Activated CD4-positive, alpha-beta memory T cell treated with anti-CD3 and anti-CD28 coated beads, Interleukin-2, amount 10 ng/mL, durations not matched to agents 7 days and 5 days (primary cell): ENCODE measurements at places on chromosomes 13 and 19. TPM values are rescaled to one million over a fixed set of nuclear protein-coding genes. Genes with fewer than 3 reads are reported as not detected.

CABP5 gene
- total RNA-seq, result not detected

PCDH17 gene
- not detected for total RNA-seq

ZNF66 gene
- 6.0 TPM for total RNA-seq

DNA sequence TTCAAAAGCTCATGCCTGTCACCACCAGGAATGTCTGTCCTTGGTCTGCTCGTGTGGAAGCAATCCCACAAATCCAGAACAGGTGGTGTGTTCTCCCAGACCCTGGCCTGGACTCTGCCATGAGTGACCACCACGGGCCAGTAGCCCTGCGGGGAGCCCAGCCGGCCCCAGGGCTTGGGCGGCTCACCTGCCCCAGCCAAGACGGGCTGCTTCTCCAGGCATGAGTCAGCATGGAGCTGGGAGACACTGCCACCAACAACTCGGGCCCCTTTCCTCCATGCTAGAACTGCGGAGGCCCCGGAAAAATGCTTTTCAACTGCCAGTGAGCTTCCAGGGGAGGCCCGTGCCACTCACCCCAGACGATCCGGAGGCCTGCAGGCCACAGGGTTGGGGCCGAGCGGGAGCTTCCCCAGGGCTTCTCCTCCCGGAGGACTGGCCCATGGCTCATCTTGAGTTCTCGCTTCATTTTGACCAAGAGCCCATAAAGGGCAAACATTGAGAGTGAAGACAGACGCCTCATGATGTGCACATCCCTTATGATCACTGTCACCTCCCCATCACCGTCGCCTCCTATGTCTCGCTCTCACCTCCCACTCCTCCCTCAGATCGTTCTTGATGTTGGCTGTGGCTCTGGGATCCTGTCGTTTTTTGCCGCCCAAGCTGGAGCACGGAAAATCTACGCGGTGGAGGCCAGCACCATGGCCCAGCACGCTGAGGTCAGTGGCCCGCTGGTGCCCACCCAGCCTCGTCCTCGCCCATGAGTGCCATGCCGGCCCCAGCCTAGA, 16.7 kb downstream of the YIPF2 start:
- H3K27ac ChIP-seq, result no peak overlapping the region
- H3K27me3 ChIP-seq, result no peaks in the 10 kb centered on the region
- no peaks in the 10 kb centered on the region for H3K4me1 ChIP-seq
- peaks cover 5% of the 10 kb centered on the region for H3K36me3 ChIP-seq
- no peak overlapping the region for H3K4me3 ChIP-seq
- no peak for DNase-seq

DNA sequence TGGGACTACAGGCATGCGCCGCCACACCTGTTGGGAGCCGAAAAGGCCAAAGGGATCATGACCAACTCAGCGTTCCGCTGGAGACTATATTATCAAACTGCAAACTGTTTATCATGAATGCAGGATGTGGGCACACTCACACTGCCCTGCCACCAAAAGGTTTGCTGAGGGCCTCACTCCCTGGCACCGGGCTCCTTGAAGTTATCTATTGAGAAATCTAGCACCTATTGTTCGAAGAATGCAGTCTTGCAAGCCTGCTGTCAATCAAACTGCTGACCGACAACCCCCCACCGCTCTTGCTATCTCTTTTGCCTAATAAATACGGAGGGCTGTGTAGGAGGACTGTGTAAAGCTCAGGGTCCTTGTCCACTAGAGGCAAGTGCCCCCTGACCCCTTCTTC, 5.2 kb upstream of the ZNF836 start:
- no peaks in the 10 kb centered on the region for H3K27me3 ChIP-seq
- peaks cover 8% of the 10 kb centered on the region for H3K4me1 ChIP-seq
- no peak for DNase-seq
- no peak overlapping the region for H3K27ac ChIP-seq
- no peaks in the 10 kb centered on the region for H3K36me3 ChIP-seq
- H3K4me3 ChIP-seq, result no peak overlapping the region
